Thoracic aorta (tissue), 2 donors: ENCODE measurements at places on chromosomes 11 and 22.

GRCh38 chr11:108895579-108896480 lies 231.0 kb downstream of the DDX10 start:
- no peak overlapping the region for H3K4me3 ChIP-seq
- no peak for DNase-seq
- H3K27me3 ChIP-seq, result no peaks in the 10 kb centered on the region
- no peak overlapping the region for H3K27ac ChIP-seq
- H3K4me1 ChIP-seq, result no peaks in the 10 kb centered on the region
- no peaks in the 10 kb centered on the region for H3K36me3 ChIP-seq

DNA sequence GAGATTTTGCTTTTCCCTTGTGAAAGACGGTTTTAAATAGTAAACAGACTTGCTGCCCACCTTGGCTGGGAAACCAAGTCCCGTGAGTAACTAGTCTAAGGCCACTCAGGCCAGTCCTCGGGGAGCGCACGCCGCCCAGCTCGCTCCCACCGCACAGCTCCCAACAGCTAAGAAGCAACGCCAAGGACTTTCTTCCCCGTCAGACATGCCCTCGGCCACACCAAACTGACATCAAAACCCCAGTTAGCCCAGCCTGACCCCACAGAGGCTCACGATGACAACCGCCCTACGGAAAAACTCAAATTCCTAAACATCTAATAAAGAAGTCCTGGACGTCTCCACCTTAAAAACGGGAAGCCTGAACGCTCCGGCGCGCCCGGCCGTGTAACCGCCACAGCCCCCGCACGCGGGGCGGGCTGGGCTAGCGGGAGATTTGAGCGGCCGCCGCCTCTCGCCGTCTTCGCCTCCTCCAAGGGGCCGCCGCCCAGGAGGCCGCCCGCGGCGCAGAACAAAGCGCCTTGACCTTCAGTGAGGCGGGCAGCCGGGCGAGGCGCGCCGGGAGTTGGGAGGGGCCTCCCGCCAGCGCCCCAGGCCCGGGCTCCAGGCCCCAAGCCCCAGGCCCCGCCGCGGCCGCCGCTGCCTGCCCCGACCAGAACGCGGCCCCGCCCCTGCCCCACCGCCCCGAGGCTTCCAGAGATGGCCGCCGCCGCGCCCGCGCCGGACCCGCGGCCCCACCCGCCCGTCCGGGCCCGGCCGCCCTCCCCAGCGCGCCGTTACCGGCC lies 486 bp downstream of the NAP1L4 start:
- H3K27ac ChIP-seq, result peak overlapping the region; percentile 93
- no peaks in the 10 kb centered on the region for H3K27me3 ChIP-seq
- DNase-seq, result no peak
- no peaks in the 10 kb centered on the region for H3K36me3 ChIP-seq

- H3K27me3 ChIP-seq, result no peaks in the 10 kb centered on the region
- DNase-seq, result no peak
- H3K4me1 ChIP-seq, result peaks cover under 1% of the 10 kb centered on the region
- H3K27ac ChIP-seq, result no peak overlapping the region
Measured at GRCh38 chr11:122399375-122399774, 256.1 kb upstream of the UBASH3B start.

DNA sequence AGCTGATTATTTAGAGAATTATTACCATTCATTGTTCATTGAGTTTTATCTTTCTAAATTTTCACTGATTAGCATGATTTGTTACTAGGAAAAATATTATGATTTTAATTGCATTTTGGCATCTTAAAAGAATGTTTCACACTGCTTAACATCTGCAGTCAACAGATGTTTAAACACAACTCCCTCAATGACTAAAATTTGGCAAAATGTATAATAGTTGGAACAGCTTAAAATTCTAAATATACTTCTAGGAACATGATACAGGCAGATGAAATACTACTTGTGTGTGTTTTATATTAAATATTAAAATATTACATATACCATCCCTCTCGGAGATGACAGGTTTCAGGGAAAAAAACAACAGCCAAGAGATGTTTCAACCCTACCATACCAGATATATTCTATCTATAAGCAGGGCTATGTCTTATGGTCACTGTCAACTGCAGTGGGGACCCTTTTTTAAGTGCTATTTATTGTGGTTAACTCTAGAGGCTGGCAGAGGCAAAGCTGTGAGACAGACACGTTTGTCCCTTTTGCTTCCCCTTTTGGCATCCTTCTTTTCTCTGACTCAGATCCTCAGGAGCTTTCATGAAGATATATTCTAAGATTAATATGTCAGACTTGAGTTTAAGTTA lies 81.9 kb downstream of the BDNF start:
- no peaks in the 10 kb centered on the region for H3K4me1 ChIP-seq
- no peaks in the 10 kb centered on the region for H3K27me3 ChIP-seq
- no peaks in the 10 kb centered on the region for H3K36me3 ChIP-seq
- H3K27ac ChIP-seq, result no peak overlapping the region
